ENCODE measurements at places on chromosomes 2 and 18.

- DNase-seq = no peak
These were observed 58.0 kb upstream of the CABYR start for GRCh38 chr18:24080861-24081260.

GRCh38 chr2:36664696-36665076 is 31.8 kb upstream of the VIT start:
- no peak for DNase-seq

DNA sequence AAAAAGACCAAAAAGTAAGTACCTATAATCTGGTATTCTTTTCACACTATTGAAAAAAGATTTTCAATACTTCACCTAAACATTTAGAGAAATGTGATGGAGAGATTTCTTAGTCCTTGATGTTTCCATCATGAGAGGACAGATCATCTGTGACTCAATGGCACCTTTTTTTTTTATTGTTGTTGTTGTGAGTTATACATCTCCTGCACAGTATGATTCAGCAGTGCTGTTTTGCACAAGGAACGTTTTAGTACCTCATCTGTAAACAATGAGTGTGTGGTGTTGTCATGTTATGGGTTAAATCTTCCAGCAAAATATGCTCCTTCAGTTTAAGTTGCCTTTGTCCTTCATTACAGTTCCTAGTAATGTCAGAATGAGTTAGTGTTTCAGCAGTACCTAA is 2.2 kb downstream of the KIAA1328 start:
- DNase-seq = no peak

- DNase-seq = no peak
These were observed 41.5 kb downstream of the ARHGAP25 start for GRCh38 chr2:68776124-68776523.

GRCh38 chr18:45054636-45055035 is 373.9 kb downstream of the SETBP1 start:
- DNase-seq = no peak

GRCh38 chr2:236176951-236177350 is 8.8 kb upstream of the GBX2 start:
- no peak for DNase-seq

DNA sequence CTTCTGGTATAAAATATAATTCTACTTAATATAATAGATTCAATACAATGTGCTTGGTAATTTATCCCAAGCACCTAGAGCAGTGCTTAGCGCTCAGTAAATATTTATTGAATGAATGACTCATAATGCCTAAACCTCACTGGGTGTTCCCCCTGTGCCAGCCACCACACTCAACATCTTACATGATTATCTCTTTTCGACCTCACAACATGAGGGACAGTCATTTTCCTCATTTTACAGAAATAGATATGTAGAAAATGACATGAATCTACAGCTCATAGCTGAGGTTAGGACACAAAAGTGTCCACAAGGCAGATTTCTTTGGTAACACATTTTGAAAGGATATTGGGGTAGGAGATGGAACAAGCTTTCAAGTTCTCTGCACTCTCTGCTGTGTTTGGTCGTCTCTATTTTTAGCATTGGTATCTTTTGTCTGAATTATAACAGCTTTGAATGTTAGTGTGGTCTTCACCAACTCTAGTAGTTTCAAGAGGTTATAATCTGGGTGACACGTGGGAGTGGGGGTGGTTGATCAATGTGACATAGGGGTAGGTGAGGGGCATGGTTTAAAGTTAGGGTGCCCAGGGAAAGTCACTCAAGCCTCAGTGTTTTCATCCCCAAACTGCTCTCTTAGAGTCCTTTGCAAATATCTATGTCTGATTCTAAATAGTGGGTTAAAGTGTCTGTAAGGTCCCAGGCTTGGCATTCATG is 9.8 kb downstream of the MYOM1 start:
- no peak for DNase-seq

GRCh38 chr2:197357986-197358385 is 47.4 kb upstream of the ANKRD44 start:
- no peak for DNase-seq

- no peak for DNase-seq
These were observed 177.2 kb upstream of the CRIM1 start for GRCh38 chr2:36178384-36178783.

DNA sequence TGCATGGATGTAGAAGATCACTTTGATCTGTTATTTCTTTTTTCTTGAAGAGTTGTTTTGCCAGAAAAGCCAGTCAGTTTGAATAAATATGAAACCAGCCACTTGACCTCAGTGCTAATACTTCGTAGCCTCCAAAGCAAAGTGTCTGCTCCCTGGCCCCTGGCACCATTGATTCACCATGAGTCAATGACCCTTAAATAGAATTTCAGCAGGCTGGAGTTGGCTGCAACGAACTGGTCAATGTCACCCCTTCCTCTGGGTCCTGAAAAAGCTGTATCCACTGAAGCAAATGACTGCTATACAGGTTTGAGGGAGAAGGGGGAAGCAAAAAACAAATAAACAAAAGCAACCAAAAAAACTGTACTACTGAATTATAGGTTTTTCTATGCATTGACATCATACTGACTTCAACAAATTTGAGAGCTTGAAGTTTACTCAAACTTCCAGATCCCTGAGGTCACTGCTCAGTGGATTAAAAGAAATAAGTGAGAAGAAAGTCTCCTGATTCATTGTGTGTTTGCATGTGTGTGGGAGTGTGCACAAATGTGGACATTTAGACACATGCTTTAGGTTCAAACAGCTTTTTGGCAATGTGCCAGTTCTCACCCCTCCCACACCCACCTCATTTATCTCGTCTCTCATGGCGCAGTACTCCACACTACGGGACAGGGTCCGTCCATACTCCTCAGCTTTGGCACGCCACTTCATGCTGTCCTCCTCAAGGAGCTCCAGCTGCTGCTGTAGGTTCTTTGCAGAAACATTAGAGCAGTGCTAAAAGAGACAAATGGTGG is 58.1 kb upstream of the TTN start:
- DNase-seq = no peak

GRCh38 chr18:42773870-42774269 is 341.6 kb downstream of the RIT2 start:
- no peak for DNase-seq

GRCh38 chr18:25282896-25283703 is 68.9 kb downstream of the ZNF521 start:
- DNase-seq = no peak

- no peak for DNase-seq
These were observed 542 bp upstream of the CNNM3 start for GRCh38 chr2:96815326-96816126.

DNA sequence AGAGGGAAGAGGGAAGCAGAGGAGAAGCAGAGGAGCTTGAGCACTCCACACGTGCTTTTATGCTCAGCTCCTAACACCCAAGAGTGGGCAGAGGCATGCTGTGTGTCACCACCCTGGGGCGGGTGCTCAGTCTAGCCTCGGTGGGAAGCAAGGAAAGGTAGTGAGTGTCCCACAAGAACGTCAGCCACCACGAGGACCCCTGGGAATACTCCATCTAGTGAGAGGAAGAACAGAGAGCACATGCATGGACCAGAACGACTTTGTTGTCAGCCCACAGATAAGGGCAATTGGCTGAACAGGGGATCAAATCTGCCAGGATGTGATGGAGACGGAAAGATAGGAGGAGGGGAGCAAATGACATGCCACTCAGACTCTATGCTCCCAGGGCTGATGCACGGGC is 83.4 kb downstream of the XDH start:
- no peak for DNase-seq

DNA sequence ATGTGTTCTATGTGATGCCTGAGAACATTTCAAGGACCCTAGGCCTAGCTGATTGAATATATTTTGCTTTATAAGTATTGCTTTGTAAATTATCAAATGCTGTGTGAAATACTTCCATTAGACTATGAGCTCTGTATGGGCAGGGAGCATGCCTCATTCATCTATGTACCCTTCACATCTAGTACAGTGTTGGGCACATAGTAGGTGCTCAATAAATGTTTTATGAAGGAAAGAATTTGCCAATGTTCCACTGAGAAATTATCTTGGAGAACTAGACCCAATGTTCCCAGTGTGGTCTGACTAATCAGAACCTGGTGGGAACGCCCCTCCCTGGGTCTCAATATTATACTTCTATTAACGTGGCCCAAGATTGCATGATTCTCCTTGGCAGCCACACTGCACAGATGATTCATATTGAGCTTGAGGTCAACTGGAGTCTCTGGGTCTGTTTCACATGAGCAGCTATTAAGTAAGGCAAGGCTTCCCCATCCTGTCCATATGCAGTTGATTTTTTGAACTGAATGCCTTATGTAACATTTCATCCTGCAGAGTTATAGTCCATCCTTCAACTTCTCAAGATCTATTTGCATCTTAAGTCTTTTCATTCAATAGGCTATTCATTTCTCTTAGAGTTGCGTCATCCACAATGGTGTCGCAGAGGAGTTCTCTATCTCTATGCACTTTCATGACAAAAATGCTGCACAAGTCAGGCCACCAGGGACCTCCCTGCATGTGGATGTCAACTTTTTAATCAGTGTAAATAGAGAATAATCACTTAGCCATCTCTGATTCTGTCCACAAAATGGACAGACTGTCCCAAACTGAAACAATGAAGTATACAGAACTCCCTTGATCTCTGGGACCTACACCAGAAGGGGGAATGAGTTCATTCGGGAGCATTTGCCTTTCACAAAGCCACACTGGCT is 257.6 kb downstream of the CYP26B1 start:
- no peak for DNase-seq

GRCh38 chr2:227821043-227821942 is 7.7 kb downstream of the CCL20 start:
- no peak for DNase-seq

DNA sequence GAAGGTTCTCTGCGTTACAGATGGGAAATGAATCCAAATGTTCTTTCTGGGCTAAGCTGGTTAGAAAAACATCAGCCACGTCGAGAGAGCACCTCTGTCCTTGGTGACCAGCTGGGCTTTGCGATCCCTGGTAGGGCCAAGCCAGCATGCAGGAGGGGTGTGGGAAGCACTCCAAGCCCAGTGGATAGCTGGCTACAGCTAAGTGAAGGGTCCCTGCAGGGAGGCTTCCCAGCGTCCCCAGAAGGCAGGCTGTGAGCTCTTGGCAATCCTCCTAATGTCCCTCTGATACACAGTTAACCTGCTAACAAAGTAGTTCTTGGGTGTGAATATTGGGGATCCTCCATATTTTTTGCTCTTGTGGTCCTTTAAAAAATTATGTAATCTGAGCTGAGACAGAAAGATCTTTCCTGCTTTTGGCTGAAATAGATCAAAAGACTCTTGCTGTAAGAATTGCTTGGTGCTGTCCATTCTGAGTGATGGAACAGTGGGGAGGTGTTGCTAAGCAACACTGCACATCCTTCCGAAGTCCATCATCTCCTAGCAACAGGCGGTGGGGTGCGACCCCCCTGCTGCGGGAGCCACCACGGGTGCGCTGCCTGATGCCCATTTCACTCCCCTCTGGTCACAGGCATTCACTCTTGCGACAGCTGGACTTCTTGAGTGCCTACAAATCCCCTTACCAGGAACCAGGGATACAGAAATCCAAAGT is 88.5 kb upstream of the UXS1 start:
- no peak for DNase-seq

- no peak for DNase-seq
These were observed 206.9 kb upstream of the SPRED2 start for GRCh38 chr2:65639156-65639864.
